ENCODE measurements at places on chromosomes 7 and 10.

- H3K4me3 ChIP-seq, result no peak overlapping the region
- no peaks in the 10 kb centered on the region for H3K4me1 ChIP-seq
- no peak overlapping the region for H3K27ac ChIP-seq
- DNase-seq, result no peak
- H3K27me3 ChIP-seq, result no peaks in the 10 kb centered on the region
Measured at GRCh38 chr10:33981301-33981700, 646.8 kb upstream of the NRP1 start.

- H3K27ac ChIP-seq, result no peak overlapping the region
- no peaks in the 10 kb centered on the region for H3K36me3 ChIP-seq
- DNase-seq, result no peak
- H3K4me1 ChIP-seq, result no peaks in the 10 kb centered on the region
- H3K4me3 ChIP-seq, result no peak overlapping the region
Measured at GRCh38 chr10:124197371-124198124, 104.2 kb upstream of the CHST15 start.

DNA sequence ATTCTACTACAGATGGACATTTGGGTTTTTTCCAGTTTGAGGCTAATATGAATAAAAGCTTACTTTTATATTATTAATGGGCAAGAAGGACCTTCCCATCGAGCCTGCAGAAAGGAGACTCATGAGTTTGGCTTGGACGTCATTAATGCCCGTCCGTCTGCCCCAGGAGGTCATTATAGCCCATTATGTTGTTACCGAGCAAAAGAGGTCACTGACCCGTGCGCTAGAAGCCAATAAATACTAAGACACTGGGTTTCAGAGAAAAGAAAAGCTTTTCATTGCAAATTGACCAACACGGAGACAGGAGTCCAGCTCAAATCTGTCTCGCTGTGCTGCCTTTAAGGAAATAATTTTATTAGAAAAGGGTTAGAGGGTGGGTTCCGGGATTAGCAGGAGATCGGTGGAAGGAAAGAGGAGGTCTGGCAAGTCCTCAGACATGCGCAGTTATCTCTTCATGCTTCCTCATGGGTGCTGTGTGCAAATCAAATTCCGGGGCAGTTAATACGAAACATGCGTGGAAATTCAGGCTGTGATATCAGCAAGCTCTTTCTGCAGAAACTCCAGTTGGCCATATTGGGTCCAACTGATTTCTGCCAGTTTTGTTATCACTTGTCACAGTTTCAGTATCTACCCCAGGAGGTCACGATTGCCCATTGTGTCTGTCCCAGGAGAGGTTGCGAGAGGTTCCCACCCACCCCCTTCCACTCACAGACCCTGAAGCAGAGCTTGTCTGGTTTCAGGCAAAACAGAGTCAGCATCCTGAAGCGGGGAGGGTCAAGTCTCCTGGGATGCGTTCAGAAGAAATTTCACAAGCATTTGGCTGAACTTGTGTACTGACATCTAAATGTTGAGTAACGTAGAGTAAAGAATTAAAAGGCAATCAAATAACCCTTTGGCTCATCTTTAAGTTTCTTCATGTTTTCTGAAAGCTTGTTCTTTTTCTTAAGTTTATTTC, 1.1 kb upstream of the GALNTL5 start:
- H3K4me3 ChIP-seq, result no peak overlapping the region
- H3K36me3 ChIP-seq, result no peaks in the 10 kb centered on the region
- no peaks in the 10 kb centered on the region for H3K27me3 ChIP-seq
- peak; percentile 27 for DNase-seq
- H3K4me1 ChIP-seq, result no peaks in the 10 kb centered on the region

- H3K36me3 ChIP-seq, result peaks cover 16% of the 10 kb centered on the region
- no peak overlapping the region for H3K27ac ChIP-seq
- no peak for DNase-seq
- no peaks in the 10 kb centered on the region for H3K27me3 ChIP-seq
Measured at GRCh38 chr7:152103066-152103465, 77.6 kb downstream of the GALNT11 start.

GRCh38 chr7:148290538-148290937, 300.0 kb upstream of the C7orf33 start:
- no peak for DNase-seq
- H3K27me3 ChIP-seq, result no peaks in the 10 kb centered on the region

Measured in adrenal gland (tissue), 19 donors.